ENCODE measurements at places on chromosomes 12 and 14.

- DNase-seq, result peak; percentile 89
Observed at GRCh38 chr12:106753526-106753925, 21.0 kb upstream of the RIC8B start.

- DNase-seq, result no peak
Observed at GRCh38 chr14:59677771-59678231, 101.2 kb upstream of the CCDC175 start.

GRCh38 chr14:78091361-78091760 lies 78.8 kb upstream of the NRXN3 start:
- DNase-seq, result no peak

DNA sequence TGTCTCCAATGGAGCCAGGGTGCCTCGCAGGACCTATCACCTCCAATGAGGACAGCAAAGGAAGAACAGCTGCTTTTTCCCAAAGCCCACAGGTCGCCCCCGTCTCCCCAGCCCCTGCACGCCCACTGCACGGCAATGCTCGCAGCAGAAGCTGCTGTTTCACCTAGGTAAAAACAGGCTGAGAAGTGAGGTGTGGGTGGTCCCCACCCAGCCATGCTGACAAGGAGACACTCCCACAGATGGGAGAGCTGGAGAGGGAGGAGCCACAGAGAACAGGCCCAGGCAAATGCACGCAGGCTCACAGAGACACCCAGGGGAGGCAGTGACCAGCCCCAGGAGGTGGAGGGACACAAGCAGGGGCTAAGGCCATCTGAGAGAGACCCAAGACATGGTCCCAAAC lies 10.4 kb downstream of the CFAP73 start:
- DNase-seq, result no peak

GRCh38 chr14:104953896-104954656 lies 24.1 kb downstream of the AHNAK2 start:
- DNase-seq, result no peak

DNA sequence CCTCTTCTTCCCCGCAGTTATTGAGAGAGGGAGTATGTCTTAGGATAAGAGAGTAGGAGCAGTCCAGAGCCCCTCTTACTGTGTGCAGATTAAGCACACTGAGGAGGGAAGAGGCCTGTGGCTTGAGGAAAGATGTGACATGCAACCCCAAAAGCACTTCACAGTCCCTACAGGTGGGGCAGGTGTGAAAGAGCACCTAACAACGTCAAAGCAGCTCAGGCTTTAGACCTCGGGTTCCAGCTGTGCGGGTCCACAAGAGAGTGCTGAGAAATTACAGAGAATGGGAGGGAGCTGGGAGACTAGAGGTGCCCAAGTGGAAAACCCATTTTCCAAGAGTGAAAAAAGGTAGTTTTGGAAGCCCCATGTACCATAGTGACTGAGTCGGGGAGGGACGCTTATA lies 127.6 kb downstream of the SLC25A47 start:
- DNase-seq, result no peak

DNA sequence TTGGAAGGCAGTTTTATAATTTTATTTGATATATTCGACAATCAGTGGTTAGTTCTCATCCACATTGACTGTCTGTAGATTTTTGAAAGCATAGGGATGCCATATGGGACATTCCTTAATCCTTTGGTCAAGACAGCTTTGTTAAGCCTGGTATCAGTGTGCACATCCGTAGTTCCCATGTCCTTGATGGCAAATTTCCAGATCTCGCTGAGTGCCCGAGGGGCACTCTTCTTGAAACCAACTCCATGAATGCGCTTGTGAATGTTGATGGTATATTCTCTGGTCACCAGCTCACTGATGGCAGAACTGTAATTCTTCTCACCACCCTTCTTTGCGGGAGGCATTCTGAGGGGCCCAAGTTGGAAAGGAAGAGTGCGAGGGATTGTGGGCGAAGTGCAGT lies 6.1 kb upstream of the DENND5B start:
- DNase-seq, result no peak

GRCh38 chr14:94382716-94383596 lies 5.4 kb downstream of the SERPINA1 start:
- DNase-seq, result no peak

- no peak for DNase-seq
Observed at GRCh38 chr12:98533723-98534251, 18.4 kb downstream of the TMPO start.

DNA sequence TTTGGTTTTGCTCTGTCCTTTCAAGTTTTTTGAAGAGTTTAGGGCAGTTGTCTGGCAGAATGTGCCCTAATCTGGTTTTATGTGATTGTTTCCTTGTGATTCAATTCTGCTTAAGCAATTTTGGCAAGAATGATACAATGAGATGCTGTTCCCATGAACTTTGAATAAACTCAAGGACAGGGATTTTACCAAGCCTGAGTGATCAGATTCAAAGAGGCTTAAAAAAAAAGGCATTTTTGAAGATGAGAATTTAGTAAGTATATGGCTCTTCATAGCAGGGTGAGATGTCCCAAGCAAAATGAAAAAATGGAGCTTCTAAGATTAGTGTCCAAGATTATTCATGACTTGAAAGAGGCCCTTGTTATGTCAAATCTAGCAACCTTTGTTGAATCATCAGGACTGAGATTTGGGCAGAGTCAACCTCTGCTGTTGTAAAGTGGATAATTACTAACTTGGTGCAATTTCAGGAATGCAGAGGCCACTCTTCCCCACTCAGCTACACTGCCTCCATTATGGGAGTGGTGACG lies 180.6 kb upstream of the NUDT4 start:
- DNase-seq, result no peak

DNA sequence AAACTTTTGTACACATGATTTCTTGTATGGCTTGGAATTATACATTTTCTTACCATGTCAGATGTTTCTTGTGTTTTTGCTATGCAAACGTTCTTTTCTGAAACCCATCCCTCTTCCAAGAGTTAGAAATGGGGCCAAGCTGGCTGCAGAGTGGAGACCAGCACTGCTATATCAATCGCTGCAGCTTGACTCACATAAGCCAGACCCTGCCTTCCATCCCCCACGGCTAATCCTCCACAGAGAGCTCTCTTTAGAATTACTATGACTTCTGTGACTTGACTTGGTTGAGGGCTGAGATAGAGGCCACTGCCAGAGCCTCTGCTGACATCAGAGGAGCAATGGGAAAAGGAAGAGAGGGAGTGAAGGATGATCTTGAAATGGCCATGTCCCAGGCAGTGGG lies 147.9 kb downstream of the DACT1 start:
- no peak for DNase-seq

DNA sequence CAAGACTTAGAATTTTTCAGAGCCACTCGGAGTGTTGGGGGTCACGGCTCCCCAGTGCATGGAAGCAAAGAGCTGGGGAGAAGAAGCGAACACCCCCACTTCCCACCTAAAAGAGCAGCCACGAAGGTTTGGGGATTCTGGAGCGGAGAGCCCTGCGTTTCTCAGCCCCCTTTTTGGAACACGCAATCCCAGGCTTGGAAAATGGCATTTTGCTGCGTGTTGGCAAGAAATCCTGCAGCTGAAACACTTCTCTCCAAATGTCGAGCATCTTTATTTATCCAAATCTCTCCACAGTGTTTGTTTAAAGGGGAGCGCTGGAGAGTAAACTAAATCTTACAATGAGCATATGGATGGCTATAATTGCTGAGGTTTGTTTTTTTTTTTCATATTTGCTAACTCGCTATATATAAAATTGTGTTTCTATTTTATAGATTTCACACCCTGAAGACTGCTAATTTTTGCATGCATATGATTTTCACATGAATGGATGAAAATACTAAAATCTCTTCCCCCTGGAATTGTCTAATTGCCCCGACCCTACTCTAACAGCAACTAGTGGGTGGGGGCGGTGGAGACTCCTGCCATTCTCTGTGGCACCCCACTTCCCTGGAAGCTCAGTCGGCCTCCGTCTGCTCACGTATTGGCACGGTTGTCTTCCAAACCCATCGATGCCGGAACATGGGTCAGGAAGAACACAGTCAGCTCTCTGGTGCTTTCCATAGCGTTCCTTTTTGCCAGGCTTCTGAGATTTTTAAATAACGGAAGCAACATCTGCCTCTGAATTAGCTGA lies 120.5 kb downstream of the GCH1 start:
- DNase-seq, result no peak

- DNase-seq, result no peak
Observed at GRCh38 chr12:62839869-62840660, 94.9 kb downstream of the PPM1H start.

DNA sequence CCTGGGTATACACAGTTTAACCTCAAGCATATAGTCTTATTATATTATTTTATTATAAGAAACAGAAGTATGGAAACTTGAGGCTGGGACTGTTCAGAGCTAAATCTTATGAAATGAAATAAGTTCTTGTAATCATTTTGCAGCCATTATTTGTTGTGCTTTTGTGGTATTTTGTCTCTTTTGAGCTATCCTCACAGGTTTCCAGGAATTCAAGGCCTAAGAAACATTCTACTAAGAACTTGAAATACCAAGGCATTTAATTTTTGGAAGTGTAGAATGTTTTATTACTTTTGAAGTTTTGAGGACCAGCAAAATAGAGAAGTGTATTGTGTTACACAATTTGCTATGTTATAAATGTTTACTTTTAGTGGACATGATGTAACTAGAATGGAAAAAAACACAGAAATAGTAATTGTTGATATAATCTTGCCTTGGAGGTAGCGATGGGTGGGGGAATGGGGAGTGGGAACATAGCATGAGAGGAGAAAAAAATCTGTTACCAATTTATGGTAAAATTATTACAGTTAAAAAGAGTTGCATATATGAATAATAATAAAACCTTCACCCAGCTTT lies 81.7 kb downstream of the CRADD start:
- no peak for DNase-seq

GRCh38 chr12:126936181-126936851 lies 1330.7 kb upstream of the TMEM132C start:
- DNase-seq, result no peak

GRCh38 chr12:122265886-122266229 lies 436 bp downstream of the VPS33A start:
- no peak for DNase-seq

GRCh38 chr12:106681210-106681609 lies 93.3 kb upstream of the RIC8B start:
- no peak for DNase-seq

DNA sequence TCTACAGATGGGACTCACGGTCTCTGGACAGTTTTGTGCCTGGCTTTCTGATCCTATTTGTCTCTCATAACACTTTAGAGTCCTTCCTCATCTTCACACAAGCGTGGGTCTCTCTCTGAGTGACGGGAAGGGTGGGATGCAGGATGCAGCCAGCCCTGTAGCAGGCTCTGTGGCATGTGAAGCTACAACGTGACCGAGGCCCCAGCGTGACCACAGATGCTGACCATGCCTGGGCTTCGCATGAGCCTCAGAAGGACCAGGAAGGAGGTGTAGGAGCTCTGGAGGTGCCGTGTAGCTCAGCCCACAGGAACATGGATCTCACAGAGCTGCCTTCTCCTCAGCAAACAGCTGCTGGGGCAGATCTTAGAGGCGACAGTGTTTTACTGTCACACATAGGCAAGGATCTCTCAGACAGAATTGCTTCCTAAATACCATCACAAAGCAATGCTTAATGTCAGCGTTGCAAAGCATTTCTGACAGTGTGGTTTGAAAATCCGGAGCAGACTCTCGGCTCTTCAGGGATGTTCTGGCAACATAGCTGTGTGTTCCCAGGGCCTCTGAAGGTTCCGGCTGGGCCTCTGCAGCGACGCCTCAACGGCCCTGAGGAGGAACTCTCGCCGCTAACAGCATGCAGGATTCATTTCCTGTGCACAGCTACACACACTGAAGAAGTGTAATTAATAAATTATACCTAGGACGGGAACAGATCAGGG lies 21.9 kb downstream of the ANKLE2 start:
- no peak for DNase-seq

DNA sequence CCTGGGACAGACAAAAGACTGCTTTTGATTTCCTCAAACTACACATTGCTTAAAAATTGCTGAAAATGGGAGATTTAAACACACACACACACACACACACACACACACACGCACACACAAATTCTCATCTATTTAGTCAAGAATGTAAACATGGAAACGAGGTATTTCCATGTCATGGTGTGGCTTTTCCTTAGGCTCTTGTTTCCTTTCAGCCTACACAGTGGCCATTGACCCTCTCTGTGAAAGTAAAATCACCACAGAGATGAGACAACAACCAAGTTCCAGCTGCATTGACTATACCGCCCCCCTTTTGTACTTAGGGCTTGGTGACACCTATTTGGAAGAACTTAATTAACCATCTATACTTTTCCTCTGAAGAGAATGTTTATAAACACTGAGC lies 41.9 kb downstream of the TTC8 start:
- no peak for DNase-seq

- no peak for DNase-seq
Observed at GRCh38 chr14:21072031-21072473, 1.9 kb downstream of the ARHGEF40 start.

DNA sequence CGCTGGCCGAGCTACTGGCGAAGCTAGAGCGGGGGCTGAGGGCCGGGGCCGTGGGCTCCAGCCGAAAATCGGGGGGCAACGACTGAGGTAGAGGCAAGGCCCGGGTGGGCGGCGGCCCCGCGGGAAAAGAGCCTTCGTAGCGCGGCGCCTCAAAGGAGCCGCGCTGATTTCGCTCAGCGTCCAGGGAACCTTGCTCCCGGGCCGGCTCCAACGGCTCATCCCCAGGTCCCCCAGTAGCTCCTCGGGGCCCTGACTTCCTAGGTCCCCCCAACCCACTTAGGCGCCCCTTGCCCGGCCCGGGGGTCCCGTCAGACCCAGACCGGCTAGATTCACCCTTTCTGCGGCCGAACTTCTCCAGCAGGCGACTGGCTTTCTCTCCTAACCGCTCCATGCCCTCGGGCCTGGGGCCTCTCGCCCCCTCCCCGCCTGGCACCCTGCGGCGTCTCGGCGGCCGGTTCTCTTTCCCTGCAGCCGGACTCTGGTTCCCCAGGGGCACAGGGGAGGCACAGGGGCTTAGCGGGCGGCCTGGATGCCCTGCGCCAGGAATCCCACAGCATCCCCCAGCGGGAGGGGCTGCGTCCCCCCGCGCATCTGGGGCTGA lies 375 bp downstream of the AJUBA start:
- DNase-seq, result no peak
